ENCODE measurements at places on chromosomes 2 and 18.

GRCh38 chr2:83844490-83844889 lies 614.6 kb downstream of the SUCLG1 start:
- peak; percentile 14 for DNase-seq

GRCh38 chr2:217360781-217361482 lies 501.1 kb upstream of the TNP1 start:
- DNase-seq = no peak

DNA sequence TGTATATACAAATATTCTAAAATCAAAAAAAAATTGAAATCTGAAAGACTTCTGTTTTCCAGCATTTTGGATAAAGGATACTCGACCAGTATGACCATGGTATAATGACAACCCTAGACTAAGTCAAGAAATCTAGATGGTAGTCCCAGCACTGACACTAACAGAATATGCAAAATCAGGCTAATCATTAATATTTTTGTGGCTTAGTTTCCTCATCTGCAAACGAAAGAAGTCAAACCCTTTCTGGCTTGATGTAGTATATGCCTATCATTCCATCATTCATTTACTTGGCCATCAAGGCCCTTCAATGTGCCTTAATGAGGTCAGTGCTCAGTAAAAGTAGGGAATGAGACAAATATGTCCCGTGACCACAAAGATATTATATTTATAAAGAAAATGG lies 83.5 kb downstream of the NCKAP5 start:
- no peak for DNase-seq

DNA sequence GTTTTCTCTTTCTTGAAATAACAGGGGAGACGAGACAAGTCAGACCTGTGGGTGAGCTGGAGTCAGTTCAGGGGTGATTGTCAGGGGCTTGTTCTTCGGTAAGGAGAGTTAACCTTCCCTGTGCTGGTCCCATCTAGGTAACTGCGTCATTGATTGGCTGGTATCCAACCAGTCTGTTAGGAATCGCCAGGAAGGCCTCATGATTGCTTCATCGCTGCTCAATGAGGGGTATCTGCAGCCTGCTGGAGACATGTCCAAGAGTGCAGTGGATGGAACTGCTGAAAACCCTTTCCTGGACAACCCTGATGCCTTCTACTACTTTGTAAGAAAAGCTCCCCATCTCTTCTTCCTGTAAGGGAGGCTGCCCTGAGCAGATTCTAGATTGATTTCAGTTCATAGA lies 21.3 kb downstream of the PLEK start:
- DNase-seq = no peak

DNA sequence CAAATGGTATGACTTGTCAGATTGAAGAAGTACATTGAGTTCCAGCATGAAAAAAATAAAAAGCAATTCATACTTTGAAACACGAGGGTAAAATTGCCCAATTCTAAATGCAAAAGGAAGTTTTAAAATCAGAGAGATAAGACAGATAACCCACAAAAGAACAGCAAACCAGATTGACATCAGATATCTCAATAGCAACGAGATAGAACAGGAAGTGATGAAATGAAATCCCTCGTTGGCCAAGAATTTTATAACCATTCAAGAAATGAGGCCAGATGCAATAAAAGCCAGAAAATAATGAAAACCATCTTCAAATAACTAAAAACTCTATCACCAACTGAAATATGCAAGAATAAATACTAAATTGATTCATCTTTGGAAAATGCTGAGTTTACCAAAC lies 172.8 kb downstream of the CD226 start:
- DNase-seq = no peak

GRCh38 chr2:173392731-173393130 lies 38.1 kb downstream of the CDCA7 start:
- DNase-seq = no peak
